NCI-H69 (cell line): ENCODE measurements at places on chromosomes 3 and 15.

- peak; percentile 37 for DNase-seq
These were observed 701 bp downstream of the EIF5A2 start for GRCh38 chr3:170907637-170908234.

DNA sequence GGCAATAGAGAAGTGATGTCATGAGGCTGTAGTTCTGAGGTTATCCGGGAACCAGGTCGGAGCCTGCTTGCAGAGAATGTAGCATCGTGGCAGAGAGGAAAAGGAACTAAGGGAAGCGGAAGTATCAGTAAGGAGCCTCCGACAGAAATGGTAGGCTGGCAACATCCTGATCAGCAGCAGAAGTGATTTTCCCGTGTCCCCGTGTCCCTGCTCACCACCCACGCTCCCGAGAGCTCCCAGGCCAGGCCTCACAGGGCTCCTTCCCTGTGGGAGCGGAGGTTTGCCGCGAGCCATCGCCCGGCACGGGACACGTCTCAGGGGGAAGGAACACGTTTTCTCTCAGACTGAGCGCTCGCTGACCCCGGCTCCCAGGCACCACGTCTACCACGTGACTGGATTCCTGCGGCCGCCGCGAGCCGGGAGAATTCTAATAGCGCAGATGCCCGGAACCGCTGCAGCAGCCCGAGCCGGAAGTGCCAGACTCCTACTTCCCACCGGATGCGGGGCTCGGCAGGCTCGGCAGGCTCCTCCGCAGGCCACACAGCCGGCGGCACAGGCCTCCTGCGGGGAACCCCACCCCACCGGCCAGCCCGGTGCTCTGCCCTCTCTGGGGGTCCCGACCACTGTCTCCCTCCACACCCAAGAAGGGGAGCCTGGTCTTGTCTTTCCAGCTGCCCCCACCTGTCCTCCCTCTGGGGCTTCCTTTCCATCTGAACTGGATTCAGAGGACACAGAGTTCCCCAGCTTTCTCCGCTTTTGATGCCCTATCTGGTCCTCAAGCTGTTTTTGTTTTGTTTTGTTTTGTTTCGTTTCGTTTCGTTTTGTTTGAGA lies 99.3 kb downstream of the BDH1 start:
- DNase-seq = no peak

- DNase-seq = no peak
These were observed 272.2 kb upstream of the VEPH1 start for GRCh38 chr3:157775446-157775845.

GRCh38 chr3:123137001-123137400 lies 64.7 kb upstream of the SEC22A start:
- no peak for DNase-seq

DNA sequence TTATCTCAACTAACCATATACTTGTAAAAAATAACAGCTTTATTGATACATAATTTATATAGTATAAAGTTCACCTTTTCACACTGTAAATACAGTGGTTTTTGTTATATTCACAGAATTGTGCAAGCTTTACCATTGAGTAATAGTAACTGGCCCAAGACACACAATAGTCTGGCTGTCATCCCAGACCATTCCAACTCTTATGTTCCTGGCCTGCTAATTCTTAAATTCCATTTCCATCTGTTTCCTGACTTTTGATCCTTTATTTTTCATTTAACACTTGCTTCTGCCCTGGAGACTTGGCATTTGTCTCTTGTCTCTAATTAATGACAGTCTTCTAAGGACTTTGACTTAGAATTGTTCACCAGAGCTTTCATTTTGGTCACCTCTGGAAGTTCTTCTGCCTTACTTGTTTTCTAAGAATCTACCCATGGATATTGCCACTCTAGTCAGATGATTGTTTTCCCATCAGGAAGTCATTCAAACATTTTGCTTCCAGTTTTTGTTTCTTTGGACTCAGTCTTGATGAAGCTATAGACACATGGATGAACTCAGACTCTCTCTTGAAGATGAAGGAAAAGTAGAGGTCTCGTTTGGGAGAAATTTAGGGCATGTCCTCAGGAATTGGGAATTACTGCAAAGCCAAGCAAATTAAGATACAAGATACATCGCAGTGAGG lies 27.2 kb upstream of the PLSCR4 start:
- no peak for DNase-seq

- peak; percentile 39 for DNase-seq
These were observed 7.5 kb upstream of the IGSF11 start for GRCh38 chr3:119042162-119042561.

DNA sequence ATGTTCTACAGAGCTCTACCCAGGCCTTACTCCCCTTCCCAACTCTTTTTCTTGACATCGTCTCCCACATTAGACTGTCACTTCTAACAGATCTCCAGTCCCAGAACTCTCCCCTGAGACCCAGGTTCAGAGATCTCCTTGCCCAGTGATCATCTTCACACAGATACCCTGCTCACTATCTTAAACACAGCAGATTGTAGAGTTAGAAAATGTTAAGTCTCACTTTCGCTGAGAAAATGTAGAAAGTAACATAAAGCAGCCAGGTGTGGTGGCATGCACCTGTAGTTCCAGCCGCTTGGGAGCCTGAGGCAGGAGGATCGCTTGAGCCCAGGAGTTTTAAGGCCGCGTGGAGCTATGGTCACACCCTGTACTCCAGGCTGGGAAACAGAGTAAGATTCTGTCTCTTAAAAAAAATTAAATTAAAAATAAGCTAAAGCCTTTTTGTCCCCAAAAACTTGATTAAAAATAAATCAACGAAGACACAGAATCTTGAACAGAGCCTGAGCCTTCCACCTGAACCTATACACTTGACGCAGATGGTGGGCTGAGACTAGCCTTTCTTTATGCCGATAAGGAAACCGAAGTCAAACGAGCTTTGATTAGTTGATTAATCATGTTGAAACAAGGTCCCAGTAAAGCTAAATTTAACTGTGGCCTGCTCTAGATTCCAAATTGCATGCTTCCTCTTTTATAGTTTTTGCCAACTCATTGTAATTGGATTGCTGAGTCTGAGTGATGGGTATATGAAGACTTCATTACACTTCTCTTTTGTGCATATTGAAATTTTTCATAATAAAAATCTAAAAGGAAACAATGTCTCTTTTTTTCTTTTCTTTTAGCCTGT lies 31.3 kb upstream of the BLM start:
- DNase-seq = no peak

GRCh38 chr3:63950698-63951097 lies 38.5 kb upstream of the SCAANT1 start:
- no peak for DNase-seq

DNA sequence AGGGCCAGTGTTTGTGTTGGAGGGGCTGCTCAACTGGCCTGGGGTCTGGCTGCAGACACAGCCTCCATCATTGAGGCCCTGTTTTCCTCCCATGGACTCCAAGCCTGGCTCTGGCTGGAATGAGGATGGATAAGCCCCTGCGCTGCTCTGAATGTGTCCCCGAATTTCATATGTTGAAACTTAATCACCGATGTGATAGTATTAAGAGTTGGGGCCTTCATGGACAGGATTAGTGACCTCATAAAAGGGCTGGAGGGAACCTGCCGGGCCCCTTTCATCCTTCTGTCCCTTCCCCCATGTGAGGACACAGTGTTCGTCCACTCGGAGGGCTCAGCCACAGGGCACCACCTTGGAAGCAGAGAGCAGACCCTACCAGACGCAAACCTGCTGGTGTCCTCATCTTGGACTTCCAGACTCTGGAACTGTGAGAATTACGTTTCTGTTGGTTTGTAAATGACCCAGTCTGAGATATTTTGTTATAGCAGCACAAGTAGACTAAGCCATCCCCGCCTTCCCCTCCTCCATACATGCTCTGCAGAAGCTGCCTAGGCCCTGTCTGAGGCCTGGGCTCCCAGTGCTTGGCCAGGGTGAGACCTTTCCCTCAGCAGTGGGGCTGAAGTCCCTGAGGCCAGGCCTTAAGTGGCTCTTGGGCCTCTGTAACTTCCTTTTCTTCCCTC lies 3.8 kb upstream of the LCTL start:
- no peak for DNase-seq

GRCh38 chr3:4945324-4945723 lies 33.9 kb upstream of the BHLHE40 start:
- no peak for DNase-seq

DNA sequence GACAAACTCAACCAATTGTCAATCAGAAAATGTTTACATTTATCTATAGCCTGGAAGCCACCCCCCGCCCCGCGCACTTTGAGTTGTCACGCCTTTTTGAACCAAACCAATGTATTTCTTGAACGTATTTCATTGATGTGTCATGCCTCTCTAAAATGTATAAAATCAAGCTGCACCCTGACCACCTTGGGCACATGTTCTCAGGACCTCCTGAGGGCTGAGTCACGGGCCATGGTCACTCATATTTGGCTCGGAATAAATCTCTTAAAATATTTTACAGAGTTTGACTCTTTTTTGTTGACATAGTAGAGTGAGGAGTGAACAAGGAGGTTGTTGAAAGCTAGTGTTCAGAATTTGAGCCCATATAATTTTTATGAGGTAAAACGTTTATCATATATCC lies 6.5 kb downstream of the MCTP2 start:
- no peak for DNase-seq

DNA sequence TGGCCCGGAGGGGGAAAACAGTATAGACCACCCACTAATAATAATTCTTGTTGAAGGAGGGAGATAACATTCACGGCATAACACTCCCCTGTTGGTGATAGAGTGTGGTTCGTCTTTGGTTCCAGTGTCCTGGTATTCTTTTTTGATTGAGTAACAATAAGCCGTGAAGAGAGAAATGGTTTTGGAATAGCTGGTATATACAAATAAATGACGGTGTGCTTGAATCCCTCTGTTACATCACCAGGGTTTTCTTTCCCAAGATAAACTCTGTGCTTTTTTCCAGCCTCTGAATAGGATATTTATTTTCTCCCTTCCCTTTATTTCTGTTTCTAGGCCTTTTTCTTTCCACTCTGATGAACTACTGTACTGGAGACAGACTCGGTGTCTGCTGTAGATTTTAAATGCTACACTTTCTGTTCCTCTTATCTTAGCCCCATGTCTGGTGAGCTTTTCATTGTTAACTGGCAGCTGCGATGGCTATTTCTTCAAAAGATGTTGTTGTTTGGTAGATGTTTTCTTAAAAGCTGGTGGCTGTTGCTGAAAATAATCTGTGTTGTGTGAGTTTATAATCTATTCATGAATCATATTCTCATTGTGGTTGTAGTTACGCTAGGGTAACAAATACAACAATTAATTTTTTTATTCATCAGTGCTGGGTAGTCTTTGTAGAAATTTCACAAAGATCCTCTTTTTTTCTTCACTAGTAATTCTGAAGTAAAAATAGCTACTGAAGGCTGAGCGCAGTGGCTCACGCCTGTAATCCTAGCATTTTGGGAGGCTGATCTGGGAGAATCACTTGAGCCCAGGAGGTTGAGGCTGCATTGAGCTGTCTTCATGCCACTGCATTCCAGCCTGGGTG lies 15.5 kb upstream of the SCAANT1 start:
- no peak for DNase-seq

- DNase-seq = no peak
These were observed 1356.7 kb downstream of the SI start for GRCh38 chr3:163721596-163721995.

- peak; percentile 73 for DNase-seq
These were observed 1.9 kb downstream of the KLF13 start for GRCh38 chr15:31328428-31328968.

GRCh38 chr15:36449662-36450145 lies 129.7 kb upstream of the CDIN1 start:
- DNase-seq = no peak

- DNase-seq = no peak
These were observed 12.9 kb downstream of the ISL2 start for GRCh38 chr15:76349301-76350070.

DNA sequence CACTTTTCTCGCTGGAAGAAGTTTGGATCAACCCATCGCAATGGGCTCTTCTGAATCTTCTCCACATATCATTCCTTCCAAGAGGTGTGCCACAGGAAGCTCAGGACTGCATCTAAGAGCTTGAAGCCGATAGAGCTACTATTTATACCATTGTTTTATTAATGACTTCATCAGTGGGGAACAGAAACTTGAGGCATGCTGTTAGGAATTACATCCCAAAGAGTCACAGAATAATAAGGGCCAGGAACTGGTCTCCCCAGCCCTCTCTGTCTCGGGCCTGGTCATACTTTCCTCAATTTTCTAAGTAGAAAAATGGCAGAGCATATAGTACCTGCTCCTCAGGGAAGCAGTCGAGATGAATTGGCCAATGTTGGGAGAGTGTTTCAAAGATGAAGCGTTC lies 16.9 kb upstream of the C15orf61 start:
- no peak for DNase-seq

GRCh38 chr3:44976002-44976815 lies at the start of the genes EXOSC7 and ZDHHC3:
EXOSC7 (plus strand) TSS chr3:44976244; CDS start chr3:44976278, 34 bp downstream.
ZDHHC3 (minus strand) TSS chr3:44976174; CDS start chr3:44959436, 16,738 bp downstream.
- peak; percentile 89 for DNase-seq

- no peak for DNase-seq
These were observed 19.3 kb upstream of the SPG21 start for GRCh38 chr15:65008983-65009382.
